ENCODE measurements at places on chromosomes 2 and 18.
A peak's percentile ranks its signal among the peaks of the same experiment; 100 is the strongest.

- DNase-seq, result no peak
These were observed 450.7 kb upstream of the SLC14A2 start for GRCh38 chr18:45164551-45164950.

- DNase-seq, result no peak
These were observed 9.8 kb downstream of the CKAP2L start for GRCh38 chr2:112754564-112754963.

DNA sequence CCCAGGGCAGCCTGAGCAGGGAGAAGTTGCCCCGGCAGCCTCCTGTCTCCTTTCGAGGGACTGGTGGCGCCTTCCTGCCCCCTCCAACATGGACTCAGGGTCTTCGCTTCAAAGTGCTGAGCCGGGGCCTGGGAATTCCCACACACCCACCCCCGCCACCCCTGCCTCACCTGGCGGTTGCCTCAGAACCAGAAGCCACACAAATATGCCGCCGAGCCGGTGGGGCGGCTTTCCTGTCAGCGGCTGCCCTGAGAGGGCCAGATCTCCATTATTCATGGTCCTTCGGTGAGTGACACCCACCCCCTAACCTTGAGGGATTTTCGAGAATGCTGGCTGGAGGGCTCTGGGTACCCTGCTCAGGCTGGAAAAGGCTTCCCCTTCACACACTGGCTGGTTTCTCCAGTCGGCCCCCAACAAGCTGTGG, 71.7 kb downstream of the SMAD7 start:
- peak; percentile 5 for DNase-seq

DNA sequence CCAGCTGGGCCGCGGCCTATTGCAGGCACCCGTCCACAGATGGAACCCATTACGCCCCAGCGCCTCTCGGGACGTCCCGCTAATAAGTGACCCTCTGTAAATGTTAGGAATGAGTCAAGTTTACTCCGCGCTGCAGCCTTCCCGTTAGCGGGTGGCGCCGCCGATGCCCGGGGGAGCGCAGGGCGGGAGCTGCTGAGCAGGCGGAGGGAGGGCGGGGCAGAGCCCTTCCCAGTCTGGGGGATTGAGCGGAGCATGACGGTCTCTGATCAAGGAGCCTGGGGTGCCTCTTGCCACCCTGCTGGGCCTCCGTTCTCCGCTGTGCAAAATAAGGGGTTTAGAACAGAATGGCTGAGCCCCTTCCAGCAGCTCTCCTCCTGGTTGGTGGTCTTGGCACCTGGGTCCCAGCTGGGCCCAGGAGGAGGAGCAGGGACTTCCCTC, 10.5 kb downstream of the CROCC2 start:
- DNase-seq, result peak; percentile 42

GRCh38 chr2:58569475-58570185, 328.5 kb upstream of the FANCL start:
- DNase-seq, result peak; percentile 20

- peak; percentile 85 for DNase-seq
These were observed 14.0 kb downstream of the RAMP1 start for GRCh38 chr2:237873421-237873831.

DNA sequence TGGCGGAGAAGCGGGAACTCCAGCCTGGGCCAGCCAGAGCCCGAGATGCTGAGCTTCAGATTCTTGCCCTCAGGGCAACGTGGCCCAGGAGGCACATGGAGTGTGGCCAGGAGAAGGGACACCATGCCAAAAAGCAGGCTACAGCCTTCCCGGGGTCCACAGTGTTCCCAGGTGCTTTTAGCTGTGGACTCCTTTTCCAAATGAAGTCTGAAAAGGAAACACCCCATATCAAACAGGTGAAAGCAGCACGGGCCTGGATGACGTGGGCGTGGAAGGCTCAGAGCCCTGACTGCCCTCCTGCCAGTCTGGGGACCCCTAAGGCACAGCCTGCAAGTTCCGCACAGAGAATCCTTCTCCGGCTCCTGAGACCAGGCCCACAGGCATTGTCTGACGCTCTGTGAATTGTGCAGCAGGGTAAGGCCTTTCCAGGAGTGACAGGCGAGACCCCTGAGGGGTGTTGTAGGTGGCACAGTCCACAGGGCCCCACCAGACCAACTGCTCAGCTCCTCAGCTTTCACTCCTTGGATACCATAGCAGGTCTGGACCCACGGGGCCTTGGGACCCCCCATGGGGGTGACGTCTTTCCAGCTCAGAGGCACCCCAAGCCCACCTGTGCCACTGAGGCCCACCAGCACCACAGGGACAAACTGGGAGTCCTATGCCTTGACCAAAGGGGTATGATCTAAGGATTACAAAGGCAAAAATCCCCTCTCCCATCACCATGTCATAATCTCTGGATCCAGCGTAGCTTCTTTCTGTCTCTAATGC, 69.6 kb upstream of the RAB6C start:
- DNase-seq, result no peak

- DNase-seq, result no peak
These were observed 596.6 kb upstream of the GYPC start for GRCh38 chr2:126059379-126059778.

DNA sequence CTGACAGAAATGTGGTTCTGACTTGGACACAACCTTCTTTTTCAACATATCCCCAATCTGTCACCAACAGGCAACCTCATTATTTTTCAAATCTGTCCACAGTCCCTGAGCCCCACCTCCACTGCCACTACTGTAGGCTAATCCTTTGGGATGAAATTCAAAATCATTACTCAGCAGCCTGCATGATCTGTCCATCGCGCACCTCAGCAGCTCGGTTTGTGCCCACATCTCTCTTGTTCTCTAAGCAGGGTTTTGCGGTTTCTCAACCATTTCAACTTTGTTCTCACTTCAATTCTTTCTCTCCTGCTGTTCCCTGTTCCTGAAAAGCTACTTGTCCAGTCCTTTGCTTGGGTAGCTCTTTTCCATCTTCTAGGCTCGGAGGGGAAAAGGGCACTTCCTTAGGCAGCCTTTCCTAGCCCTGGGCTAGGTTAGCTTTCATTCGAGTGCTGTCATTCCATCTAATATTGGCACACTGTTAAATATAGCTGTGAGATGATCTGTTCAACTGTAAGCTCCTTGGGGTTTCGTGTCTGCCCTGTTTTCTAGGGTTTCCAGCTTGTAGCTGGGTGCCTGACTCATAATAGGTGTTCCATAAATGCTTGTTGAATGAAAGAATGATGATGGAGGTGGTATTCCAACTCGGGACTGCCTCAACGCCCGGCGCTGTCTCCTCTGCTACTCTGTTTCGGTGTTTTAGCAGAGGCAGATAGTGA, 653 bp upstream of the ANKAR start:
- no peak for DNase-seq

- DNase-seq, result peak; percentile 34
These were observed 50.0 kb downstream of the GPD2 start for GRCh38 chr2:156486147-156486546.

GRCh38 chr2:62999905-63000304, 50.7 kb upstream of the OTX1 start:
- DNase-seq, result peak; percentile 81

GRCh38 chr18:44637210-44638033, 43.3 kb upstream of the SETBP1 start:
- peak; percentile 43 for DNase-seq

DNA sequence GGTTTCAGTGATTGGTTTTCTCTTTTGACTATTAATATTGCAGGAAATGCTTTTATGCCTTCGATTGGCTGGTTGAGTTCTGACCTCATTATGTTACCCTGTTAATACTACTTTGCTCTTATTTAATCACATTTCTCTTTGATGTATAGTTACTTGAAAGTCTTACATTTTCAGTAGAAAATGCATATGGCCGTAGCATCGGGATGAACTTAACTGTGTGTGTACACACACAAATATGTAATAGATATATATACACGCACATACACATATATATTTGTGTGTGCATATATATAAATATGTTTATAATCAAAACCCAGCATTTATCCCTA, 1.6 kb downstream of the EPC2 start:
- no peak for DNase-seq

GRCh38 chr2:127419448-127420038, 1.3 kb downstream of the PROC start:
- no peak for DNase-seq

- no peak for DNase-seq
These were observed 51.4 kb downstream of the BCL2 start for GRCh38 chr18:63267975-63268721.

GRCh38 chr2:65199166-65199565, 28.5 kb upstream of the ACTR2 start:
- DNase-seq, result no peak

GRCh38 chr2:61537277-61537949, 743 bp downstream of the XPO1 start:
- DNase-seq, result no peak

DNA sequence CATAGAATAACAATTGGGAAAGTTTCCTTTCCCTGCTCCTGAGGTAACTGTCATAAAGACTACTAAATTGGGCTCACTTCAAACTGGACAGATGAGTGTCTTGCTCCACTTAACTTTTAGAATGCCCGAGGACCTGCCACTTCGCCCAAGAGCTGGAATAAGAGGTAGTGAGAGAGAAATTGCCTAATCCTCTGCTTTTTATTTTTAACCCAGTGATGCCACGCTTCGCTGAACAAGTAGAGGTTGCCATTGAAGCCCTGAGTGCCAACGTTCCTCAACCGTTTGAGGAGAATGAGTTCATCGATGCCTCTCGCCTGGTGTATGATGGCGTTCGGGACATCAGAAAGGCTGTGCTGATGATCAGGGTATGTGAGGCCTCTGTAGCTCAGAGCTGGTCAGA, 269.4 kb upstream of the LRRTM1 start:
- DNase-seq, result no peak

DNA sequence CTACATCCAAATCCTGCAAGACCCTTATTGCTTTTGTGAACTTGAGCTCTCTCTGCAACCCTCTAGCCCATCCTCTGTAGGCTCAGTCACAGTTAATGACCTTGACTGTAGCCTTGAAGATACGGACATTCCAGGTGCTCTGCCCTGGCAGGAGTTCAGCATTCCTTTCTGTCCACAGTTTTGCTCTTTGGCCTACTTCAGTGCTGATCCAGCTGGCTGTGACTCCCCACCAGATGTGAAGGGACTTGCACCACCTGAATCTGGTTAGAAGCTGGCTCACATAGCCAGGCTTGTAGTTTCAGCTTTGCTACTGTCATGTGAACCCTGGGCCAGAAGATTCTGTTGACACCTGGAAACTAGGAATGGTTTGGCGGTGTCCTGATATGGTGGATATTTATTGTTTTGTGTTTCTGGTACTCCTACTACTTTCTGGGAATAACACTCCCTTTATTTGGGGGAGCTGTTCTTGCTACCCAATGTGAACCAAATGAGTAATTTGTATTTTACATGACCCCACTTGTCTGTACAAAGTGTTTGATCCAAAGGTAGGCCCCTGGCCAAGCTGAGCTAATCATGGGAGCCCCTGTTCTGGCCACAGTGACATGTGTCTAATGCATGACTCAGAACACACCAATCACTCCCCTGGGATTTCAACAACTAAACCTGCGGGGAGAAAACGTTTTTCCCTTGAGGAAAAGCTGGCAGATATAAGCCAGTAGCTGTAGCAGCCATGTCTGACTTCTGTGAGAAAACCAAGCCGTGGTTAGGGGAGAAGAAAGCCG, 73.4 kb downstream of the CDCA7 start:
- peak; percentile 88 for DNase-seq

DNA sequence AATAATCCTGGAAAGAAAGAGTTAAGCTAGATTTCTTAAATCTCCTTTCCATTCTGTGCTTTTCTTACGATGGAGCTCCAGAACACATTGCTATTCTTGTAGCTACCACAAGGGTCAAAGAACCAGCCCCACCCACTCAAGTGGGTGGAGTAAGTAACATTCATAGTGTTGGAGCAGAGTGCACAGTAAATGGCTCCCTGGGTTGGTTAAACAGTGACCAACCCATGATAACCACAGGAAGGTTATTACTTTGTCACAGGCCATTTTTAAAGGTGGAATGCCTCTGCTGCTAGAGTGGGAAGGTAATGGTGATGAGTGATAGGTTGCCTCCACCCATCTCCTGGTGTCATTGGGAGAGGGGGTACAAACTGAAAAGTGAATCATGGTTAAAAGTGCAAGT, 13.9 kb downstream of the ARPC2 start:
- no peak for DNase-seq

- no peak for DNase-seq
These were observed 19.4 kb downstream of the TMEM18 start for GRCh38 chr2:657766-658165.

- DNase-seq, result no peak
These were observed 79.3 kb upstream of the FAM98A start for GRCh38 chr2:33678436-33678835.

DNA sequence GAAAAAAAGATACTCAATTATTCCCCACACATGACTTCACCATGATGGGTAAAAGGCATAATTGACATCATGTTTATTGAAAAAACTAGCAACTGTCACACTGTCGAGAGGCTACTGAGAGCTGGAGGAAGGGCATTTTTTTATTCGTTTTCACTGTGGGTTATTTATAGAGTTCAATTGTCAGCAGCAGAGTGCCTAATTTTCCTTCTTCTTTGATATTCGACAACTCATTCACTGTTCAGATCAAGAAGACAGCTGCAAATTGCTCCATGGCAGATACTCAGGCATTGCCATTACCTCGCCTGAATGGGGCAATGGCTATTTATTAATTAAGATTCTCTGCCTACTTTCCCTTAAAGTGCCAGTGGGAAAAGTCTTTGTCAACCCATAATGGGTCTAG, 197.5 kb upstream of the NRP2 start:
- DNase-seq, result no peak

DNA sequence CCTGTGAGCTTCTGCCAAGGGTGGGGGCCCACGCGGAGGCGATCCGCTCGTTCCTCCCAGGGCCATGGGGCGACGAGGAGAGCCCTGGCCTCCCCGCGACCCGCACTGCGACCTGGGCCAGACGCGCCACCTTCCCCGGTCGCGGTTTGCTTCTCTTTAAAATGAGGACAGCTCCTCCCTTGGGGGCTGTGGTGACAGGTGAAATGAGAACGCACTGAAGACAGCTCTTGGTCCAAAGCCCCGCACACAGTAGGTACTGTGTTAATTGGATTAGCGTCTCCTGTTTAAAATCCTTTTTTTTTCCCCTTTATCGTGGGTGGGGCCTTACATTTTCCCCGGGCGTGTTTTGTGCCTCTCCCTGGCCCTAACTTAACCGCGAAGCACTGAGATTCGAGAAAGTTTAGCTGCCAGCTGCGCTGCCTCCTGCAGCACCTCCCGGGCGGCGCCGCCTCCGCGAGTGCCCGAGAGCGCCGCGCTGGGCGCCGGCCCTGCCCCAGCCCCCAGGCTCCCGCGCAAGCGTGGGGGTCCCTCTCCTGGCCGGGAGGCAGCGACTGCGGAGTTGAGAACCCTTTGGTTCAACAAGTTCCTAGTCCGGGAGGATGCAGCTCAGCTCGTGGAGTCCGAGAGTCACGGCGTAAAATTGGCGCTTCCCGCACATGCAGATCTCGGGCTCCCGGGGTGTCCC, 1.1 kb downstream of the HPCAL1 start:
- DNase-seq, result peak; percentile 42

- DNase-seq, result no peak
These were observed 112.5 kb downstream of the AP1S3 start for GRCh38 chr2:223724861-223725260.

DNA sequence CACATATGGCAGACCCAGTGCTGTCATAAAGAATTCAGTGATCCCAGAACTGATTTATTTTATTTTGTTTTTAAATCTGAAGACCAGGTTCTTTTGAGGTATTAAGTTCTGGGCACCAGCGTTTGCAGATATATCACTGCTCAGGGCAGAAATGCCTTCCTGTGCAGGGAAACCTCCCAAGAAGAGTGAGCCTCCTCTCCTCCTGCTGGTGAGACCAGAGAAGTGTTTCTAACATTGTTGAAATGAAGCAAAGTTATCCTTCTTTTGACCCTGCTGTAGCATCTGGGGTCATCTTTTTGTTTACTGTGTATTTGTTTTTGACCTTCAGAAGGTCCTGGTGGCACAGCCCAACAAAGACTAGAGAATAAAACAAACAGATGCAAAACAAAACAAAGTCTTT, 94.0 kb downstream of the AQP4 start:
- DNase-seq, result no peak

- DNase-seq, result no peak
These were observed 20.0 kb upstream of the FBLN7 start for GRCh38 chr2:112118148-112118547.
